ENCODE measurements at places on chromosomes 13 and 19.

DNA sequence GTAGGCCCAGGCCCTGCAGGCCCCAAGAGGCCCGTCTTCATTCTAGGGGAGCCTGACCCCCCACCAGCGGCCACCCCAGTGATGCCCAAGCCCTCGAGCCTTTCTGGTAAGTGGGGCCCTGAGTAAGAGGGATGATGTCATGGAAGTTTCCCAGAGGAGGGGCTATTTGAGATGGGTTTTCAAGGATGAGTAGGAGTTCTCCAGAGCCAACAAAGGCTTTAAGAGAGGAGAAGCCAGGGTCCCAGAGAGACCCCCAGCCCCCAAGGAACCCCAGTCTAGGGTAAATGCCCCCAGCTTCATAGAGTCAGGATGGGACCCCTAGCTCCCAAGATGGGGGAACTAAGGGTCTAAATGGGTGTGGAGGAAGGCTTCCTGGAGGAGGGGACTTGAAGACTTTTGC is 9.1 kb upstream of the PIK3R2 start:
- no peak for DNase-seq

DNA sequence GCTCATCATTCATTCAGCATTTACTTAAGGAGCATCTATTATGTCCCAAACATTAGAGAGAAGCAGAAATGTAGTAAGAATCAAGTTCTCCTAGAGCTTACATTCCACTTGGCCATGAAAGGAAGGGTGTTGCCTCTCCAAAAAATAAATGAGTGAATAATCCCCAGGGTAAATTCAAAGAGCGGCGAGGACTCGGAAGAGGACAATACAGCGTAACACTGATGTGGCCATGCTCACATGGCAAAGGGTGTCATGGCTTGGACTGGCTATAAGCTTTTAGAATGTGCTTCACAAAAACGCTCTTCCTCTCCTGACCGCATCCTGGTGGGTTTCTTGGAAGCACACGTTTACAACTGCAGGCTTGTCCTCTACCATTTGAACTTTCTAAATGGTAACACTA is 290.2 kb downstream of the IRS2 start:
- no peak for DNase-seq

- DNase-seq, result peak; percentile 38
These were observed 568 bp downstream of the POLR2I start for GRCh38 chr19:36113894-36114720.

DNA sequence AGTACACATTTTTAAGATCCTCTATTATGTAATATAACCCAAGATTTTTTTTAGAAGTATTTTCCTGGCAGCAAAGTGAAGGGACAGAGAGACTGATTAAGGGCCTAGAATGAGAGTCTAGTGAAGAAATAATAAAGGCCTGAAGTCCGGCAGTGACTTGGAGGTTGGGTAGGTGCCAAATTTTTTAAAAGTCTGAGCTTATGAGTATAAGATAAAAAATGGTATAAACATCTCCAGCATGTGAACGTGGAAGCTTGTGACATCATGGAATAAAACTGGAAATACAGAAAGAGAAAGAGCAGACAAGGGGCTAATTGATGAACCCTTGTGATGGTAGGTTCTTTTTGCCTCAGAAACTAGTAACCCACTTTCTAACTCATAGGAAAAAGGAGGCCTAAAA is 174.6 kb downstream of the SUCLA2 start:
- no peak for DNase-seq

DNA sequence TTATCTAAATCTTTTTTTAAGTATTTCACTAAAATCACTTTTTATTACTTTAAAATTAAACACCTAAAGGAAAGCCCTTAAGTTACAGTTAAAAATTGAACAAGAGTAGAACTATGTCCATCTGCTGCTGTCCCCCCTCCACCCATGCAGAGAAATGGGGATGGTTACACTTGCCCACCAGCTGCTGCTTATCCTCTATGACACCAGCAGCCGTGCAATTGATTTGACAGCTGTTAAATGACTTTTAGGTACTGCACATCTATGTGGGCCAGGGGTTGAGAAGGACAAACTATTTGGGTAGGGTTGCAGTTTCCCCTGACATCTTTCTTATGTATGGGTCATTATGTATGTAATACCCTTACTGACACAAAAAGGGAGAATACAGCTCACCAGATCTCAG is 77.2 kb downstream of the TBC1D4 start:
- DNase-seq, result no peak

DNA sequence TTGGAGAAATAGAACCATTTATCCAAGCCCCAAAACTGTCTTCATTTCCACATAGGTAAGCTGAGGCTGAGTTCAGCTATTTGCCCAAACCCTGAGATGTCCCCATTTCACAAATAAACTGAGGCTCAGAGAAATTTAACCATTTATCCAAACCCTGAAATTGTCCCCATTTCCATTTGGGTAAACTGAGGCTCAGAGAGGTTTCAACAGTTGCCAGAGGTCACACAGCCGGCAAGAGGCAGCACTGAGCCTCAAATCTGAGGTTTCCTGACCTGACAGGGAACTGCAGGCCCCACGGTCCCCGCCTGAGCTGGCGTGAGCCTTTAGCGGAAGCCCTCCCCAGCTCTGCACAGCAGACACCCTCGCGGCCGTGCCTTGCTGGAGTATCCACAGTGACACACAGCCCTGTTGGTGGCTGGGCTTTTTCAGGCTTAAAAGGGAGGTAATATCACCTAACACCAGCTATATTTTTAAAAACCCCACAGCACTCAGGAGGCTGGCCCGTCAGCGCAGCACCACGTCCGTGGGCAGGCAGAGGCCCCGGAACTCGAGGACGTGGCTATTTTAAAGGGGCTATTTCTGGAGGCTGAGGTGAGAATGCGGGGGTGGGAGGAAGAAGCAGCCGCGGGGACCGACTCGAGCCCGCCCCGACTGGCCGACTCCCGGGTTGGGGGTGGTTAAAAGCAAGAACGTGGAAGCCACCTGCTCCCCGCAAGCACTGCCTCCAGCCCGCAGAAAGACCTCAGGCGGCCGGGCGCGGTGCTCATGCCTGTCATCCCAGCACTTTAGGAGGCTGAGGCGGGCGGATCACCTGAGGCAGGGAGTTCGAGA is 18.5 kb downstream of the PTPRS start:
- no peak for DNase-seq

DNA sequence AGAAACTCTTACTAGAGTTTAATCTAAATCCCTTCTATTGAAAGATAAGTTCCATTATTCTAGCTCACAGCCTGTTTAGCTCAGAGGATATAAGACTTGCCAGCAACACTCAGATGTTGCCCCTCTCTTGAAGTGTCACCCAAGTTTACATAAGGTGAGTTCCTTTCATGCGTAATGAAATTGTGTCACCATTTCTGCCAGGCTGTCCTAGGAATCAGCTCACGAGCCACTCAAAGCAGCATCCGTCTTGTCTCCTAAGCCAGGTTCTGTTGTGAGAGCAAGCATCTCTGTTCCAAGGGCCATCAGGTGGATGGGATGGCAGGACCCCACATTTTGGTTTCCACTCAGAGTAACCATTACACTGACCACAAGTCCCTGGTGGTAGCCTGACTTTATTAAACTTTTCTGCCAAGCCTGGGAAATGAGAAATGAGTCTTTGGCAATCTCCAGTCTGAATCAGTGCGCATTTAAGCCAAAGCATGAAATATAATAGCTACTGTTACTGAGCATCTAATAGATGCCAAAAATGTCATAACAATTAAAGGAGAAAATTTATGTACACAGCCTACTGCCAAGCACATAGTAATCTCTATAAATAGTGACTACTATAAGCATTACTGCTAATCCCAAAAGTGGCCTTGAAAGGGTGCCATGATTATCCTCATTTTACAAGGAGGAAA is 179.6 kb upstream of the MIR17HG start:
- no peak for DNase-seq

- DNase-seq, result peak; percentile 87
These were observed 110.3 kb downstream of the MIPEP start for GRCh38 chr13:23778879-23779278.

DNA sequence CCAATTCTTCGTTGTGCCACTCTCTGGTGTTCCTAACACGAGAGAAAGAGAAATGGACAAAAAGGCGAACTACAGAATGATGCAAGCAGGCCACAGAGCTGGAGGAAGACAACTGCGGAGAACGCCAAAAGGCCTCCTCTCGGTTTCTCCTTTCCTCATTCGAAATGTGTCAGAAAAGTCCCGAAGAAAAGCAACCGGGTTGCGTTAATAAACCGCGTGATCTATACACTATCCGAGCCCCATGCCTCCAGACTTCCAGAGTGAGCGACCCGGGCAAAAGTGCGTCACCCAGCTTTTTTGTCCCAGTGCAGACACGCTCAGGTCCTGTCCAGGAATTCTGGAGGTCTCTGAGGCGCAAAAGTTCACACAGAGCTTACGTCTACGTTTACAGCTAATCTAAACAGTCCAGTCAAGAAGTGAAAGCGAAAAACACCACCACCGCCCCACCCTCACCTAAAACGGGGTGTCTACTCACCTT is 413 bp downstream of the N4BP2L2 start:
- DNase-seq, result peak; percentile 35

GRCh38 chr19:30817965-30818567 is 445.9 kb downstream of the ZNF536 start:
- no peak for DNase-seq

DNA sequence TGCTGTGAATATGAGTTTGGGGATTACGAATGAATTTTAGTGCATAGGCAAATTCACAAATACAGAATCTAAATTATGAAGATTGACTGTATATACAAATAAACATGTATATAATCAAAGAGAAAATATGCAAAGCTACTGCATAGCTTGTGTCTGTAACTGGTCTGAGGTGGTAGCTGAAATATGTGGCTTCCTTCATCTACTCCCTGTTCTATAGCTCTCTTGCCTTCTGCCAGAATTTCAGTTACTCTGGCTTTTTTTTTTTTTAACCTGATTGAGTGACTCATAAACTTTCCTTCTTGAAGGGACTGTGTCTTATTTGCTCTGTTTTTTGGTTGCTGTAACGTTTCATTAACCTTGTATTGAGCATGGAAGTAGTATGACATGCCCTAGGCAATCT is 26.6 kb downstream of the DNAJC3 start:
- peak; percentile 29 for DNase-seq

- DNase-seq, result peak; percentile 96
These were observed 41.5 kb upstream of the C13orf46 start for GRCh38 chr13:114015111-114015968.

GRCh38 chr19:30170495-30171137 is 201.6 kb upstream of the ZNF536 start:
- DNase-seq, result no peak

- no peak for DNase-seq
These were observed 24.4 kb downstream of the LIG4 start for GRCh38 chr13:108190897-108191296.

DNA sequence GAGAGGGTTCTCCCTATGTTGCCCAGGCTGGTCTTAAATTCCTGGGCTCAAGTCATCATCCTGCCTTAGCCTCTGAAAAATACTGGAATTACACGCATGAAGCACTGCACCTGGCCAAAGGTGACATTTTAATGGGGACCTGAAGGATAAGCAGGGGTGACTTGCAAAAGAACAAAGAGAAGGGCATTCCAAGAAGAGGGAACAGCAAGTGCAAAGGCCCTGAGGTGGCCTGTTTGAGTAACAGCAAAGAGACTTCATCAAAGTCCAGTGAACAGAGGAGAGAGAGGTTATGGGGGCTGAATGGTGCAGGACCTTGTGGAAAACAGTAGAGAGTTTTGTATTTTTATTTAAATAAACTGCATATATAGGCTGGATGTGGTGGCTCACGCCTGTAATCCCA is 4.1 kb downstream of the CA11 start:
- DNase-seq, result no peak

DNA sequence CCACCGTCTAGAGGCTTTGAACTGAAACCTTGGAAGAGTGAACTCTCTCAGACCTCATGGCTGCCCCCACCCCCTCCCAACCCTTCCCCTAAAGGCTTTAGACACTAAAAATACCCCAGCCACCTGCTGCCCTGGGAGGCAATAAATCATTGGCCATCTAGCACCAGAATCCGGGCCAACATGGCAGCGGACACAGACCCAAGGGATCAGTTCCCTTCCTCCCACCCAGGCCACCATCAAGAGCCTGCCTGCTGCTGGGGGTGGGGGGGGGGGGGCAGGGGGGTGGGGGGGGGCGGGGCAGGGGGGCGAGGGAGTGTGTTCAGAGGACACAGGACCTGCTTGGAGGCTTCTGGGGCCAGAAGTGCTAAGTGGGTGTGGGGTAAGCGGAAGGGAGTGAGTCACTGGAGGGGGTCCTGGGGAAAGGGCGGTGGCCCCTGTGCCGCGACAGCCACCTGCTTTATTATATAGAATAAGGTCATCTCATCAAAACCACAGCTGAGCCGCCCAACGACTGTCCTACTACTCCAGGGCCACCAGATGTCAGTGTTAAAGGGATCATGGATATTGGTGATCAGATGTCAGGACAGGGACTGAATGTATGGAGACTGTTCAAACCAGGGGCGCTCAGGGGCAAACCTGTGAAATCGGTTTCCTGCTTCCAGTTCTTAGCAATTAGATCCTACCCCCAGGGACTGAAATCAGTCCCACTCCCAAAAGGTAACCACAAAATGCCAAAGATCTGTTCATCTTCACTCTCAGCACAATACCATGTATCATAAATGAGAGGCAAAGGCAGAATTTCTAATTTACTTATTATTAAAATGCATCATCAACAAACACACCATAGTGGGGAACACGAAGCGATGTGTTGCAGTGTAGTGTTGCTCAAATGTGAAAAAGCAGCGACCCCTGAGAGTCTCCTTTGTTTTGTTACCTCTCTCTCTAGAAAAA is 24.3 kb downstream of the ARL11 start:
- peak; percentile 29 for DNase-seq

DNA sequence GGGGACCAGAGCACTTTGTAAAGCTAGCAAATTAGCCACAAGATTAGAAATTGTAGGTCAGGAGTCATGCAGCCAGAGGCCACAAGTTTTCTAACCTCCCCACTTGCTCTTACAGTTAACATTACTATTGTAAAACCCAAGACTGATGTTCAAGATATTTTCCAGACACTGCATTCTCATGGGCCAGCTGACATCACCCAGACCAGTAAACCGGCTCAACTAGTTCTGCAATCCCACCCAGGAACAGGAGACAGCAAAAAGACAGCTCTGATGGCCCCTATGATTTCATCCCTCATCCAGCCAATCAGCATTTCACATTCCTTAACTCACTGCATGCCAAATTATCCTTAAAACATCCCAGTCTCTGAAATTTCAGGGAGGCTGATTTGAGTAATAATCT is 178.5 kb downstream of the PRR20E start:
- no peak for DNase-seq

DNA sequence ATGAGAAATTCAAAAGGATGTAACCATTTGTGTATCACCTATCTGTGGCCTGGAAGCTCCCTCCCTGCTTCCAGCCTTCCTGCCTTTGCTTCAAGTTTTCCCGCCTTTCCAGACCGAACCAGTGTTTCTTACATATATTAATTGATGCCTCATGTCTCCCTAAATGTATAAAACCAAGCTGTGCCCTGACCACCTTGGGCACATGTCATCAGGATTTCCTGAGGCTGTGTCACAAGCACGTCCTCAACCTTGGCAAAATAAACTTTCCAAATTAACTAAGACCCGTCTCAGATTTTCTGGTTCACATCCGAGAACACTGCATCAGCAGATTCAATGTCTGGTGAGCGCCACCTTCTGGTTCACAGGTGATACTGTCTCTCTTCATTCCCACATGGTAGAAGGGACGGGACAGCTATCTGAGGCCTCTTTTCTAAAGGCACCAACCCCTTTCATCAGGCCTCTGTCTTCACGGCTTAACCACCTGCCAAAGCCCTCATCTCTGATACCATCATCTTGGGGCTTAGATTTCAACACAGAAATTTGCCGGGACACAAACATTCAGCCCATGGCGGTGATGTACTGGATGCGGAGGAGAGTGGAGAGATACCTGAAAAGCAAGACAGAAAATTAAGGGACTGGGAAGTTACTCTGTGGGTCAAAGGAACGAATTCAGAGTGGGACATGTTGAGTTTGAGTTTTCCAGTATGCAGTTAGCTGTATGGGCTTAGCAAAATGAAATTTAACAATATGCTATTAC is 58.7 kb upstream of the PABPC3 start:
- DNase-seq, result peak; percentile 62
